ENCODE measurements at places on chromosomes 5 and 9.

DNA sequence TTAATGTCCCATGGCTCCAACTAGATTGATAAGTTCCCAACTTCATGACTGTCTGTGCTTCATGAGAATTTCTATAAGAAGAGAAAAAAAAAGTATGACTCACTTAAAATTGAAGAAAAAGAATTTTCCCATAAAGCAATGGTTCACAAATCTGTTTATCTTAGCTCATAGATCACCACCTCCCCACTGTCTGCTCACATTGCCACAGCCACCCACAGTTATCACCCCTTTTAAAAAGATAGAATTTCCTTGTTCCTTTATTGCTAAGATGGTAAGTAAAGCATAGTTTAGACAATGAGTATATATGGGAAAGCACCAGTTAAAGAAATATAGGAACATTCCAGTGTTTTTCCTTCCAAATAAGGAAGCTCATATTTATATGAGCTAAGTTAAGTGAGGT is 67.1 kb downstream of the ALDH7A1 start:
- no peak for DNase-seq

DNA sequence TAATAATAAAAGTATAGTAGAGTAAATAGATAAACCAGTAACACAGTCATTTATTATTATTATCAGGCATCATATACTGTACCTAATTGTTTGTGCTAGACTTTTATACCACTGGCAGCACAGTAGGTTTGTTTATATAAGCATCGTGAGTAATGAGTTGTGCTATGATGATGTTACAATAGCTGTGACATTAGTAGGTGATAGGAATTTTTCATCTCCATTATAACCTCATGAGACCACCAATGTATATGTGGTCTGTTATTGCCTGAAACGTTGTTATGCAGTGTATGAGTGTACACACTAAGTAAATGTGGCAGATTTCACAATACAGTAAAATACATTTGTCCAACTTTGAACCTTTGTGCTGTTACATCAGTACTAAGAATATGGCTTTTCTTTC is 72.7 kb upstream of the SPATA31D4 start:
- no peak for DNase-seq

- DNase-seq = no peak
Observed at GRCh38 chr5:172688349-172689217, 47.5 kb downstream of the NEURL1B start.

DNA sequence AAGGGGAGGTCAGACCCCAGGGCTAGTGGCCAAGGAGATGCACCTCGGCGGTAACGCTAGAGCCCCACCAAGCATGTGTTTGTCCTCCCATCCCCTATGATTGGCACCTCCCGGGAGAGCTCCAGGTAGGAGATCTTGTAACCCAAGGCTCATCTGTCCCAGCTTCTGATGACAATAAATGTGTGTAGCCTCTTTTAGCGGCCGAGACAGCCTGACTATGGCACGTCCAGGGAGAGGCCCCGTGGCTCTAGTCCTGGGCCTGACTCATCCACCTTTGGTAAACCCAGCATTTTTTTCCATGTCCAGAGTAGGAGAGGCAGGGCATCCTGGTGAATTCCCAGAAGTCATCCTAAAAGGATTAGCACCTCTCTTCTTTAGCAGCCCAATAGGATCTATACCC is 39.2 kb downstream of the IRF1 start:
- DNase-seq = no peak

GRCh38 chr9:127943731-127944144 is 6.1 kb upstream of the DPM2 start:
- DNase-seq = peak; percentile 31

- peak; percentile 77 for DNase-seq
Observed at GRCh38 chr9:122931226-122932121, at the start of gene ZBTB26. ZBTB26 (minus strand) TSS chr9:122931512; CDS start chr9:122919934, 11,578 bp downstream.

Measured in stimulated activated CD8-positive, alpha-beta memory T cell treated with anti-CD3 and anti-CD28 coated beads, Interleukin-2, amount 100 ng/mL, for 1 hour (primary cell).